ENCODE measurements at places on chromosomes 16 and 17.
A peak's percentile ranks its signal among the peaks of the same experiment; 100 is the strongest.

DNA sequence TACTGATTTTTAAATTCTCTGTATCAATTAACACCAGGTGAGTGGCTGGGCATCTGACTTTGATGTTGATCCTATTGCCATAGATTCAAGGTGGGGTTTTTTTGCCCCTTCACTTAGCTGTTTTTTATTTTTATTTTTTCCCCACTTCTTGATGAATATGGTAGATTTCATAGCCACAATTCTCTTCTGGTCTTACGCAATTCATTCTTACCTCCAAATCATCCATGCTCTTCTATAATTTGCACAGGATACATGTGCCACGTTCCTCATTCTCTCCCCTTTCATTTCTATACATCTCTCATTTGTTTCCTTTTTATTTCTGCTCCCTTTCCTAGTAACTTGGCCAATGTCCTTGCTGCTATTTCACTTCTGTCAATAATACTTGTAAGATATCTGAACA lies 14.9 kb upstream of the HS3ST4 start:
- no peak for DNase-seq

GRCh38 chr16:29307598-29308507 lies 98.7 kb downstream of the NPIPB11 start:
- DNase-seq: no peak

DNA sequence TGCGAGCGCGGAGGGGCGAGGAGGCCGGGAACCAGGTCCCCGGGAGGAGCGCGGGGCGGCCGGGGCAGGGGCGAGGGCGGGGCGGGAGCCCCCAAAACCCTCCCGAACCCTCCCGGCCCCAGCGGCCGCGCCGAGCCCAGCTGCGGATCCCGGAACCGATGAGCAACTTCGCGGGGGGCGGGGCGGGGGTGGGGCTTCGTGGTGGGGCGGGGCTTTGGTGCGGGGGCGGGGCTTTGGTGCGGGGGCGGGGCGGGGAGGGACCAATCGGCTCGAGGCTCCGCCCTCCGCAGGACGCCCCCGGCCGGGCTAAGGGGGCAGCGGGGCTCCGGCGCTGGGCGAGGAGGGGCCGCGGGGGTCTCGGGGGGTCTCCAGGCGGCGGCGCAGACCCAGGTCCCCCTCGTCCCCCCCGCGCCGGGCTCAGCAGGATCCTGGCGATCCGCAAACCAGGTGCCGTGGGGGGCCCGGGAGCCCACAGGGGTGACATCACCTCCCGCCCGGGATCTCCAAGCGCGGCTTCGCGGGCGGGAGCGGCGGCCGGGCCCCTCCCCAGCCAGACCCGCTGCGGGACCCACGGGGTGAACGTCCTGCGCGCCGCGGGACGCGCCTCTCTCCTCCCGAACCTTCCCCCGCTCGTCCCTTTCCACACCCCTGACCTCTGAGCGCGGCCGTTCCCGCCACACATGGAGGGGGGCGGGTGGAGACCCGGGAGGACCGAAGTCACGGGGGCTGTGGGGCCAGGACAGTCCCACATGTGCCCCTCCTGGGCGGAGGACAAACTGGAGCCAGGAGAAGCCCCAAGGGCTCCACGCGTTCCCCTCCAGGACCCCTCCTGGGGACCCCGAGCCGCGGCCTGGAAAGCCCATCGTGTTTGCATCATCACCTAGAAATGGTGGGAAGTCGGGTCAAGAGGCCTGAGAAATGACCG lies at the start of gene ABR:
Gene ABR, minus strand, starts transcription at position 164 of the 925 bp plus-strand sequence. CDS start 254 bp downstream, outside the sequence.
- peak; percentile 55 for DNase-seq

DNA sequence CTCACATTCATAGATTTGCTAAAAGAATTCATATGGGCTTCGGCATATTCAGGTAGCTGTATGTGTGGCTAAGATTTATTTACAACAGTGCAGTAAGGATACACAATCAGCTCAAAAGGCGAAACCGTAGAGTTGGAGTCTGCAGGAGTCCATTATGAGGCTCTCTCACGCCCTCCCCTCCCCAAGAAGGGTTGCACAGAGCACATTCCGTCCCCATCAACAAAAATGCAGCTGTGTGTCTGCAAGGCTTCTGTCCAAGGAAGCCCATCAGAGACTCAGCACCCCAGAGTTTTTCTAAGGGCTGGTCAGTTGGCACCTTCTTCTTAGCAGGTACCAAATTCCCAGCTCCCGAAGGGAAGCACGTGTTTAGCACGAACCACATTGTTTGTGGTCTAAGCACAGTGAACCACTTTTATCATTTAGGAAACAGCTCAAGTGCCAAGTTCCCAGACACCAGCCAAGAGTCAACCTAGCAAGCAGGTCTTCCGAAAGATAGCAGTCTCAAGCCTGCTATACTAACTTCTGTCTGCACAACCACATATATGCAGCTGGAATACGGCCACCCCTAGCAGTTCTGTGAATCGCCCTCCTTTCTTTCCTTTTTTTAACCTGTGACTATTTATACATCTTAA lies 28.5 kb upstream of the MEAK7 start:
- no peak for DNase-seq

DNA sequence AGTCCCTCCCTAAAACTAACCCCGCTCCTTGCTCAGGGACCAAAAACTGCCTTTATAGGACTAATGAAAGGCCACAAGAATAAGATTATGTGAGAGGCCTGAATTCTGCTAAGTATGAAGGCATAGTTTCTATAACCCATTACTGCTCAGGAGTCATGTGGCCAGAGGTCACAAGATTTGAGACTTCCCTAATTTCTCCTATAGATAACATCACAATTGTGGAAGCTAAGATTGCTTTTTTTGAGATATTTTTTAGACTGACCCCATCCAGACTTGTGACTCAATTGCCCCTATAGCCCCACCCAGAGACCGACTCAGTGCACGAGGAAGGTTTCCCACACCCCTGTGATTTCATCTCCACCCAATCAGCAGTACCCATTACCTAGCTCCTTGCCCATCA lies 504.1 kb upstream of the GOT2 start:
- DNase-seq: no peak

- DNase-seq: no peak
Observed at GRCh38 chr16:73190256-73190655, 142.3 kb upstream of the ZFHX3 start.

GRCh38 chr17:82444284-82444893 lies 6.2 kb downstream of the CYBC1 start:
- no peak for DNase-seq

GRCh38 chr16:52494145-52494544 lies 52.8 kb downstream of the TOX3 start:
- no peak for DNase-seq

- no peak for DNase-seq
Observed at GRCh38 chr16:23523321-23523720, 13.0 kb upstream of the GGA2 start.

GRCh38 chr16:26605626-26606271 lies 461.0 kb upstream of the C16orf82 start:
- no peak for DNase-seq
